ENCODE measurements at places on chromosomes 16 and 17.

GRCh38 chr16:78727536-78727935 lies 628.1 kb downstream of the WWOX start:
- DNase-seq = no peak

GRCh38 chr17:7579001-7579833 lies at the start of gene CD68:
Gene CD68, plus strand, starts transcription at chr17:7579638. Its CDS starts 40 bp downstream, at chr17:7579678.
- peak; percentile 68 for DNase-seq

- no peak for DNase-seq
These were observed 168.9 kb downstream of the SHISA9 start for GRCh38 chr16:13070268-13070667.

GRCh38 chr17:21049457-21049856 lies 6.6 kb upstream of the USP22 start:
- DNase-seq = no peak

DNA sequence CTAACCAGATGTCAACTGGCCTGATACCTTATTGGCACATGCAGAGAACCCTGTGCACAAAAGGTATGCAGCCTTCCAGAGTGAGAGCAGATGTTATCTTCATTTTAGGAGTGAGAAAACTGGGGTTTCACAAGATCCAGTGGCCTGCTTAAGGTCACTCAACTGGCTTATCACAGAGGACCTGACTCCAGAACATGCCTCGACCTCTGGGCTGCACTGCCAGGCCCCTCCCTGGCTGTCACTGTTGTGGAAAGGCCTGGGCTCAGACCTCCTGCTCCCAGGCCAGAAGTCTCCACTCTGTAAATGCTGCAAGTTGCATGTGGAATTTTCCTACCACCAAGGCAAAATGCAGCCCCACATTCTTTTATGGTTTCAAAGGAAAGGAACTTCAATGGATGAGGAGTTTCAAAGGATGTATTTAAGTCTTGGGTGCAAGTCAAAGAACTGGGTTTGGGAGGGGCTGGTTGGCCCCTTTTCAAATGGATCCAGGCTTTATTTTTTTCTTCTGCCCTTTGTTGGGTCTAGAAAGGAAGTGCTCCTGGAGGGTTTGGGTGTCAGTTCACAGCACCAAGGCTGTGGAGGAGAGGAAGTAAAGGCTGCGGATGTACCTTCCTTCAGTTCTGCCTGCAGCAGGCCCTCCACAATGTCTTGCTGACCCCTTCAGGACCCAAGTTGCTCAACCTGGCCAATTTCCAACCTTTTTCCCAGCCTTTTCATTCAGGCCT lies 30.4 kb upstream of the SMPD3 start:
- no peak for DNase-seq

DNA sequence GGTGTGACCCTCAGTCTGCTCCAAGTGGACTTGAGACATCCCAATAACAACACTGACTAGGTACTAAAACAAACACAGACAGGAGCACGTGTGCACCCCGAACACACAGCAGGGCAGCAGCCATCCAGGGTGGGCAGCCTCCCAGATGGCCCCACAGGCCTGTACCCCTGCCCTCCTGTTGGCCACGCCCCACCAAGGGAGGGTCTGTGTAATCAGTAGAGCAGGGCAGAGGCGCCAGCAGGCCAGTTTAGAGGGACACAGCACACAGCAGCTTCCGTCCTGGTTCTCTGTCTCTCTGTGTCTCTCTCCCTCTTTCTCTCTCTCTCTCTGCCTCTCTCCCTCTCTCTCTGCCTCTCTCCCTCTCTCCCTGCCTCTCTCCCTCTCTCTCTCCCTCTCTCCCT lies 21.4 kb downstream of the ACTG1 start:
- DNase-seq = no peak

DNA sequence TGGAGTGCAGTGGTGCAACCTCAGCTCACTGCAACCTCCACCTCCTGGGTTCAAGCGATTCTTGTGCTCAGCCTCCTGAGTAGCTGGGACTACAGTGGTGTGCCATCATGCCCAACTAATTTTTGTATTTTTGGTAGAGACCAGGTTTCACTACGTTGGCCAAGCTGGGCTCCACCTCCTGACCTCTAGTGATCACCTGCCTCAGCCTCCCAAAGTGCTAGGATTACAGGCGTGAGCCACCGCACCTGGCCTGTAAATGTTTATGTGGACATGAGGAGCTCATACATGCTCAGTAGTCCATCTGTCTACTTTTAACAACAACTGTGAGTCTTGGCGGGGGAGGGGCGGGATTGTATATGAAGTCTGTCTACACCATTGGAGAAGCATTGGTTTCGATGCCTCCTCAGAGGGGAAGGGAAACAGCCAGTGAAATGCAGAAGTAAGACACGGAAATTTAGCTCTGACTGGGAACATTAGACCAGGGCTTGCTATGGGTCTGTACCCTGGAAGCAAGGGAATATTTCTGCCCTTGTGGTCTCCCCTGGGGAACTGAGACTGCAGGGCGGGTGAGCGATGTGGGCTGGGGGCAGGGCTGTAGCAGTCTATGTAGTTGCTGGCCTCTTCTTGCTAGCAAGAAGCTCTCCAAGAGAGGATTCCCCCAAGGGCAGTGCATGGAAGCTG lies 9.3 kb downstream of the NUBP1 start:
- no peak for DNase-seq

- DNase-seq = no peak
These were observed 45.4 kb upstream of the TMEM132E start for GRCh38 chr17:34533806-34534527.

DNA sequence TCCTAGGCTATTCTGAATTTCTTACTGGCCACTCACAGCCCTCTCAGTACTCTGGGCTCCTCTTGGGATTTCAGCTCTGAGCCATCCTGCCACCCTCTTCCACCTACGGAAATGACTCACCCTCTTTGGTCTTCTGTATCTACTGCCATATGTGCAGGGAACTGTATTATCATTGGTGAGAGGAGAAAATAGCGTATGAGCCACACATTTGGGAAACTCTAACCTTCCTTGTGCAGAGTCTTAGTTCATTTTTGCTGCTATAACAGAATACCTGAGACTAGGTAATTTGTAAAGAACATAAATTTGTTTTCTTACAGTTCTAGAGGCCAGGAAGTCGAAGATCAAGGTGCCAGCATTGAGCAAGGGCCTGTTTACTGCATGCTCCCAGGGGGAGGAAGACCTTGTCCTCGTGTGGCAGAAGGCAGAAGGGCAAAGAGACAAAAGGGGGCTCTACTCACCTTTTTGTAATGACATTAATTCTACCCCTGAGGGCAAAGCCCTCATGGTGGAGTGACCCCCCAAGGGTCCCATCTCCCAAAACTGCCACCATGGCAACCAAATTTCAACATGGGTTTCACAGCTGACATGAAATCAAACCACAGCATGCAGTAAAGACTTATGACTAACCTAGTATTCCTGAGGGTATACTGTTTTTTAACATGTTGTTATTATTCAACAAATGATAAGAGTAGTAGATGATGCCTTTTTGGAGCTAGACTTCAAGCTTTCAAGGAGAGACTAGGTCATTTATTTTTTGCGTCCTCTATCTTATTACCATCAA lies 191.8 kb downstream of the PRKCA start:
- DNase-seq = peak; percentile 14

DNA sequence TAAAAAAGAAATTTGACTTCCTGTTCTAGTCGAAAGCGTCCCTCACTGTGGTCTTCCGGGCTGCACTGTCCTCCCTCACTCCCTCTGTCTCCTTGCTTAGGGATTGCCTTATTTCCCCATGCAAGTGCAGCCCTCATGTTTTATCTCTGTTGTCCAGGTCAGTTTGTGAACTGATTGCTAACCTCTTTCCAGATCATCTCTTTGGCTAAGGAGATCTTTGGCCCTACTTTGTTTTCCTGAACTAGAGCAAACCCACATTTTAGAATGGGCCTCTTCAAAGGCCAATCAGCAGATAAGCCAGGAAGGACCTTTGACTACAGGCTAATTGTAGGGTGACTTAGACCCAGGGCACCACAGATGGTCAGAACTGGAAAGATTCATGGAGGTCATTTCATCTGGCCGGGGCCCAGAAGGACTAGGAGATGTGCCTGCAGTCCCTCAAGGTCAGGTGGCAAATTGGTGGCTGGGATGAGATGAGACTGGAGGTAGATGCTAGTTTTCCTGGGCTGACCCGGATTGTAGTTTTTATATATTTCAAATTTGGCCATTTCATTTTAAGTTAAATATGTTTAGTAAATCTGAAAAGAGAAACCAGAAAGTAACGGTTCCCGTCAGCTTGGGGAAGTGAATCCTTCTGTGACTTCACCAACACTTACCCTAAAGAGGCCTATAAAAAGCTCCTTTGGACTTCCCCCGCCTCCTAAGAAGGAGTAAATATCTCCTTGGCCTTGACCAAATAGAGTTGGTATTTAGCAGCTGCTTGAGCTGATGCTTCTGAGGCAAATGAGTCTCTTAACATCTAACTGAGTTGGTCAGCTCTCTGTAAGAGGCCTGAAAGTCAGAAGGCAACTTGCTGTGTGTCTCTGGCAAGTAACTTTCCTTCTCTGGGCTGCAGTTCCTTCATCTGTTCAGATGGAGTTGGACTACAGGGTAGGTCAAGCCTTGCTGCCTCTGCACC lies 6.2 kb upstream of the SLC25A19 start:
- no peak for DNase-seq

DNA sequence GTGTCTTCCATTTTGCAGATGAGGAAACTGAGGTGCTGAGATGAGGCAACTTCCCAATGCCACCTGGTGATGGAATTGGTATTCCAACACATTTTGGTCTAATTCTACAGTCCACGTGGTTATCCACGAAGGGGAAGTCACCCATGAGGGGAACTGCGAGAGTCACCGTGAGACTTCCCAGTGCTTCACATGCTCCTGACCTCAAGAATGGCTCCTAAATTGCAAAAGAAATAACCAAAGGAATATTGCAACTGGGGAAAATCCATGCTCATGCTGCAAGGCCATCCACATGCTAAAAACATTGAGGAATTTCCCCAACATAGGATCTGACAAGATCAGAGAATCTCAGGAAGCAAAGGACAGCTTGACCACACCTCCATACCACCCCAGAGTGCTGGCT lies 153.9 kb downstream of the HS3ST3B1 start:
- no peak for DNase-seq

GRCh38 chr16:14400285-14400977 lies 229.6 kb downstream of the PARN start:
- no peak for DNase-seq

DNA sequence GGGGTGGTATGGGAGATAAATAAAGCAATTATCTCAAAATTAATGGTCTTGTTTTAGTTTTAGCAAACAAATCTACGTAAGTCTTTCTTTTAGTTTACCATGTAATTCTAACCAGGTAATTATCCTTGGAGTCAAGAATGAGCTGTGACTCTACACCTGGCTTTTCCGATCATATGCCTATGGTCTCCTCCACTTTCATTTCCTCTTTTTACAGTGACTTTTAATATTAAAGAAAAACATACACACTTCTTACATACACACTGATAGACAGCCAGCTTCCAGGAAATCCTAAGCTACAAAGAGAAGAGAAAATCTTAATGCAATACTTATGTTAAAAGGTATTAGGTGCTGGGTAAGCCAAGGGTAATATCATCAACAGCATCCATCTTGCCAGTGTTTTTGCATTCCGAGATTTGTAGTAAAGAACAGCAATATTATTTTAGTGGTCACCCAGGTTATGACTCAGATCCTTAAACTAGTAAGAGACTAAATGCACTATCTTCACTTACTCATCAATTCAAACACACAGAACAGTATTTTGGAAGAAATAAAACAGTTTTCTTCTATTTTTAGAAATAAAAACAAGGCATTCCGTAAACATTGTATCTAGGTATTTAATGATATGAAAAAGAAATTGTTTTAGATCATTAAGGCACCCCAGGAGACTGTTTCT lies 4.4 kb upstream of the IRX5 start:
- DNase-seq = no peak

- DNase-seq = no peak
These were observed 29.0 kb downstream of the PGS1 start for GRCh38 chr17:78407387-78408000.

DNA sequence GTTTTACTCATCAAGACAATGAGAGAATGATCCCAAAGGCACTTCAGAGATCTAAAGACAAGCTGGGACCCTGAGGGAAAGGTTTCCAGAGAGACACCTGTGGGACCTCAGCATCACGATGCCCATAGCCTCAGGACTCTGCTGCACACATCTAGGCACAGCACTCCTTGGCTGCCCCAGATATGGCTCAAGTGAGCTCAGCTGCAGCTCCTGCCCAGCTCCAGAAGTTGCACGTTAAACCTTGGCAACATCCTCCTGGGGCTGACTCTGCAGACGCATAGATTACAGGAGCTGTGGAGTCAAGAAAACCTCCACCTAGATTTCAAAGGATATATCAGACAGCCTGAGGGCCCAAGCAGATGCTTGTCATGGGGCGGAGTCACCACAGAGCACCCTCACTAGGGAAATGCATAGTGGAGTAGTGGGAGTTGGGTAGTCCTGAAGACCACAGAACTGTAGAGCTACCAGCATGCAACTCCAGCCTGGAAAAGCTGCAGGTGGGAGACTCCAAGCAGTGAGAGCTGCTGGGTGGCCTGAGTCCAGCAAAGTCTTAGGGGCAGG lies 582.0 kb downstream of the CDH11 start:
- DNase-seq = no peak

- no peak for DNase-seq
These were observed 144.0 kb upstream of the CIBAR2 start for GRCh38 chr16:85256190-85256739.

GRCh38 chr17:75774991-75775668 lies 9.5 kb upstream of the UNK start:
- no peak for DNase-seq

- DNase-seq = no peak
These were observed 38.4 kb downstream of the WIPI1 start for GRCh38 chr17:68418876-68419275.

- DNase-seq = peak; percentile 80
These were observed 43.5 kb downstream of the ST3GAL2 start for GRCh38 chr16:70395345-70395901.

DNA sequence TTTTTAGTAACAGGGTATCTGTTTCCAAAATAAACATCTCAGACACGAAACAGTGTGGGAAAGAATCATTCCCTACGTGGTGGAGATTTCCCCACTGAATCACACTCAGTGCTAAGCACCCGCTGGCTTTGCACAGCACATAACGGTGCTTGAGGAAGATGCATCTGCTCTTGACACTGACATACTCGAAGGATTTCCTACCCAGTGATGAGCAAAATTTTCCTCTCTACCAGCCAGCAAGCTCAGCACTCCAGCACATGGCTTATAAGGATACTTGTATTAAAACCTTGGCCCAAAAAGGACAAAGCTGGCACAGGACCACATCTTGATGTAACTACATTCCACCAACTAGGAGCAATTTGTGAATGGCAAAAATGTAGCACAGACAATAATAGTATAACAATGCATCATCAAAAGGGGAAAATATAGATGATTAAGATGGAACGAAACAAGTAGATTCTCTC lies 59.0 kb downstream of the ANKFY1 start:
- no peak for DNase-seq

- no peak for DNase-seq
These were observed 130.9 kb downstream of the ZFHX3 start for GRCh38 chr16:72917051-72917450.
